Prostate gland (tissue), 2 donors: ENCODE measurements at places on chromosomes 6 and 20.

GRCh38 chr6:11989386-11989785 is 22.7 kb upstream of the HIVEP1 start:
- DNase-seq: no peak

DNA sequence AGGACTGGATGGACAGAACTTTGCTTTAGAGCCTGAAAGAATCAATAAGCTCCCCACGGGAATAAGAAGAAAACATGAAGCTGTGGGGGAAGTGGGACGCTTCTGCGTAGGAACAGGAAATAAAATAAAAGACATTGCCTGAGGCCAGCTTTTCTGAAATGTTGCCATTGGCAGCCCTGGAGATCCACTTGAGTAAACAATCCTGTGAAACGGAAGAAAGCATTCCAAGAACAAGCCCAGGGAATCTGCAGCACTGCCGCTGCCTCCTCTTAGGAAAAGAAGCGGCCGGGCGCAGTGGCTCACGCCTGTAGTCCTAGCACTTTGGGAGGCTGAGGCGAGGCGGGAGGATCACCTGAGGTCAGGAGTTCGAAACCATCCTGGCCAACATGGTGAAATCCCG is 182.3 kb upstream of the RALGAPA2 start:
- DNase-seq: no peak

DNA sequence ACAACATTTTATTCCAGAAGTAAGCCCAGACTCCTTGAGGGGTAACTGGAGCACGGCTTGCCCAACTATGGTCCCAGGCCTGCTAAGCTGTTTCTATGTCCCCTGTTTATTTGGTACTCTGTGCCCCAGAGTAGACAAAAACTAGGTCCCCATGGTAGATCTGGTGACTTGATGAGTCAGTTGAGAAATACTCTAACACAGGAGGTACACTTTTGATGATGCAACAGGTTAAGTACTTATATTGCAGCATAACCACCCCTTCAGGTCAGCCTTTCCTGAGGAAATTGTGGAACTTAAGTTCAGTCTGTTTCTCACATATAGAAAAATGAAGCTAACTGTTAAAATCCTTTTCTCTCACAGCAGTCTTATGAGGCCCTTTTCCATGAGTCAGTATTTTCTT is 19.6 kb downstream of the TTPAL start:
- no peak for DNase-seq

GRCh38 chr20:13659288-13659687 is 20.6 kb upstream of the TASP1 start:
- no peak for DNase-seq

DNA sequence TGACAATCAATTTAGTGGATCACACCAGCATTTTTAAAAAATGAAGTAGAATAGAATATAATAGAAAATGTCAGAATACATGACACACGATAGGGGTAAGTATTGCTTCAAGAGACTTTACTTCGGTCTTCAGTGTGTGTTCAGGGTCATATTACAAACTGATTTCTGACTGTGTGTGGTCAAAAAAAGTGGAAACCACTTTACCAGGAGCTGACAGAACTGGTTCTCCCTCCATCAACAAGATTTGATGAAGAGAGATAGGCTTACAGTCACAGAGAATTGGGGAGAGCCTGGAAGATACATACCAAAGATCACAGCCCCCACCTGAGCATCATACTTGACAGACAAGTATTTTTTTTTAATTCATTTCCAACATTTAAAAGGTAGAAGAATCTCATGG is 21.7 kb downstream of the ARMC2 start:
- DNase-seq: no peak

GRCh38 chr6:161076181-161076677 is 84.7 kb downstream of the MAP3K4 start:
- DNase-seq: no peak

GRCh38 chr6:148435386-148435785 is 92.7 kb downstream of the SASH1 start:
- no peak for DNase-seq

GRCh38 chr20:55935448-55936208 is 69.7 kb downstream of the CBLN4 start:
- DNase-seq: no peak

GRCh38 chr20:47330071-47330470 is 26.4 kb downstream of the ZMYND8 start:
- DNase-seq: no peak
